ENCODE measurements at places on chromosomes 7 and 10. TPM values are rescaled to one million over a fixed set of nuclear protein-coding genes. Genes with fewer than 3 reads are reported as not detected.

NAPEPLD gene
- total RNA-seq, result 6.8 TPM

RPEL1 gene
- 0.17 TPM for total RNA-seq

EZH2 gene
- total RNA-seq, result 132 TPM

PDE1C gene
- total RNA-seq, result not detected

GRID2IP gene
- total RNA-seq, result 0.10 TPM

TFAM gene
- total RNA-seq, result 87.7 TPM

AGBL3 gene
- 3.6 TPM for total RNA-seq

CPSF4 gene
- total RNA-seq, result 70.6 TPM

PNLIPRP3 gene
- not detected for total RNA-seq

ABCA13 gene
- total RNA-seq, result not detected

HOXA7 gene
- total RNA-seq, result not detected

UNC5B gene
- 0.05 TPM for total RNA-seq

LIPN gene
- total RNA-seq, result not detected

SNCG gene
- total RNA-seq, result 1.2 TPM

AKR1C8 gene
- total RNA-seq, result not detected

PRLHR gene
- not detected for total RNA-seq

AKR1C1 gene
- 0.41 TPM for total RNA-seq

HMX3 gene
- total RNA-seq, result 0.32 TPM

ADAMTS14 gene
- total RNA-seq, result not detected

EN2 gene
- not detected for total RNA-seq

SYCE1 gene
- total RNA-seq, result 0.17 TPM

ECD gene
- 28.1 TPM for total RNA-seq

OR2A12 gene
- total RNA-seq, result not detected

VTI1A gene
- 28.4 TPM for total RNA-seq

H2AZ2 gene
- 344 TPM for total RNA-seq

PMPCB gene
- total RNA-seq, result 90.1 TPM

C10orf95 gene
- total RNA-seq, result 0.15 TPM

PON3 gene
- total RNA-seq, result not detected

TNRC18 gene
- 36.0 TPM for total RNA-seq

PNLIPRP2 gene
- not detected for total RNA-seq

HOXA11 gene
- not detected for total RNA-seq

RBP3 gene
- not detected for total RNA-seq

SLC13A1 gene
- not detected for total RNA-seq

TCERG1L gene
- 0.10 TPM for total RNA-seq

CDK1 gene
- total RNA-seq, result 180 TPM

CTAGE15 gene
- not detected for total RNA-seq

SLC39A12 gene
- total RNA-seq, result not detected

TMEM225B gene
- total RNA-seq, result 0.98 TPM

NUTM2E gene
- total RNA-seq, result not detected

C10orf67 gene
- total RNA-seq, result 2.0 TPM

HOXA9 gene
- not detected for total RNA-seq

PLOD3 gene
- 18.8 TPM for total RNA-seq

ENTPD1 gene
- total RNA-seq, result 0.26 TPM

GBX1 gene
- total RNA-seq, result not detected

CPXM2 gene
- not detected for total RNA-seq
